Posterior cingulate gyrus (tissue), 11 donors: ENCODE measurements at places on chromosomes 11 and 22.
A peak's percentile ranks its signal among the peaks of the same experiment; 100 is the strongest.

- DNase-seq: peak; percentile 29
These were observed 58.7 kb downstream of the CHST1 start for GRCh38 chr11:45606514-45607281.

GRCh38 chr22:28017859-28018258 lies 98.8 kb upstream of the PITPNB start:
- DNase-seq: no peak

DNA sequence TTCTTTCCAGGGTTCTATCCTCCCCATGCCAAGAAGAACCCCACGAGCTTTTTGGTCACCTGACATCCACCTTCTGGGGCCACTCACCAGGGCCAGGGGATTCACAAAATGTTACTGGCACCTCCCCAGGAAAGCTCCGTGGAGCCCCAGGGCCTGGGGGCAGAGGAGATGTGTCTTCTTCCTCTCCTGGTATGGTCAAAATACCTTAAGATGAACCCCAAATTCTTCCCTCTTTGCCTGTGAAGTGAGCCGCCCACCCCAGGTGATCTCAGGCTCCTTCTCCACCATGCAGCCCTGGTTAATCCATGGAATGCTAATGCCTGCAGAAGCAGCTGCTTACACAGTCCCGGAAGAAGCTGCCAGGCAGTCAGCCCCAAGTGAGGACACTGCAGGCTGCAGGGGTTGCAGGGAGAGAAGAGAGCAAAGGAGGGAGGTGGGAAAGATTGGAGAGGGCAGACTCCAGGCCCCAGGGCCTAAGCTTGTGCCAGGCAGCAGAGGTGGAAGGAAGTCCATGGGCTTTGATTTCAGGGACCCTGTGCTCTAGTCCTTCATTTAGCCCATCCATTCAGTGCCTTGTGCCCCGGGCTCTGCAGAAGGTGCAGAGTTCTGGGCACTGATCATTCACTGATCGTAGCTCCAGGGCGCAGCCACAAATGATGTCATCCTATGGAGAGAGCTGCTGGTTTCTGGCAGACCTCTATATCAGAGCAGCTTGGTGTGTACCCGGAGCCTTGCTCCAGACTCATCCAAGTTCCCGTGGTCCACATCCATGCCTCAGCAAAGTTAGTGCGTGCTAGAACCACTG lies 127.9 kb upstream of the NECTIN1 start:
- peak; percentile 53 for DNase-seq

GRCh38 chr22:39290724-39291161 lies 28.7 kb downstream of the RPL3 start:
- no peak for DNase-seq

DNA sequence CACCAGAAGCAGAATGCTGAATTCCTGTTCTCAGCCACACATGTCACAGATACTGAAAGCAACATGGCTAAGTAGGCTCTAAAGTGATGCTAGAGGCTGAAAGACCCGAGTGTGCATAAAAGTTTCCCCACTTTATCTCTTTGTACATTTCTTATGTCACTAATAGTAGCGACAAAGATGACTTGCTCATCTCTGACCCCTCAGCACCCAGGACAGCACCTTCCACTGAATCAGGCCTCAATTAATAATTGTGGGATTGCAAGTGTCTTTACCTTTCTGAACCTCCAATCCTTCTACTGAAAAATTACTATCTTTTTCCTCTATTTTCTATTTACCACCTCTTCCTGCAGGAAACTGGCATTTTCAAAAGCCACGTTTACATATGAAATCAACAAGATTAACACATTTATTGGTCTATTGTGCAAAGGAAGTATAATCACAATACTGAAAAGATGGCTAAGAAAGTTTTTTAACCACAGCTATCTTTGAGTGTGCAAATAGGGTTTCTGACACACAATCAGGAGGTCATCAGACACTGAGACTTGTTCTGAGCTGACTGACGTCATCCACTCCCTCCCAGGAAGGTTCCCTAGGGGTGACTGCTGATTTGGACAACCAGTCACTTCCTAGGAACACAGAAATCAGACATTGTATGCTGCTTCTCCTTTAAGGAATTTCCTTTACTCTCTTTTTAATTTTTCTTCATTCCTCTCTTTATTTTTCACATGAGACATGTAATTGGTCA lies 213.9 kb upstream of the ISX start:
- DNase-seq: no peak

- DNase-seq: no peak
These were observed 15.1 kb upstream of the CYTH4 start for GRCh38 chr22:37267135-37267587.

GRCh38 chr11:107136892-107137291 lies 118.6 kb upstream of the GUCY1A2 start:
- DNase-seq: no peak

DNA sequence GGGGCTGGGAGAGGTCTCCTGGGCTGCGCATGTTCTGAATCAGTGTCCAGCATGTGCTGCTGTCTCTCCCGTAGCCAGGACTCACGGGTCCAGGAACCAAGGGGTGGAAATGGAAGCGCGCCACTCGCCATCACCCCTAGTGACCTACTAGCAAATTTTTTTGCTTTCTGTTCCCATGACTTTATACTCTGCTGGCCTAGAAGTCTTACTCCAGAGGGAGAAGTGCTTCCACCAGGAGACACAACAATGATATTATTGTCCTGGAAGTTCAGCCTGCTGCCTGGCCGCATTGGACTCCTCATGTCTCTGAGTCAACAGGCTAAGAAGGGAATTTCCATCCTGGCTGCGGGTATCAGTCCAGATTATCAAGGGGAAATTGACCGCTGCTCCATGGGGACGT lies 729.7 kb downstream of the BRD1 start:
- no peak for DNase-seq

- no peak for DNase-seq
These were observed 8.7 kb downstream of the THY1 start for GRCh38 chr11:119414321-119414720.

DNA sequence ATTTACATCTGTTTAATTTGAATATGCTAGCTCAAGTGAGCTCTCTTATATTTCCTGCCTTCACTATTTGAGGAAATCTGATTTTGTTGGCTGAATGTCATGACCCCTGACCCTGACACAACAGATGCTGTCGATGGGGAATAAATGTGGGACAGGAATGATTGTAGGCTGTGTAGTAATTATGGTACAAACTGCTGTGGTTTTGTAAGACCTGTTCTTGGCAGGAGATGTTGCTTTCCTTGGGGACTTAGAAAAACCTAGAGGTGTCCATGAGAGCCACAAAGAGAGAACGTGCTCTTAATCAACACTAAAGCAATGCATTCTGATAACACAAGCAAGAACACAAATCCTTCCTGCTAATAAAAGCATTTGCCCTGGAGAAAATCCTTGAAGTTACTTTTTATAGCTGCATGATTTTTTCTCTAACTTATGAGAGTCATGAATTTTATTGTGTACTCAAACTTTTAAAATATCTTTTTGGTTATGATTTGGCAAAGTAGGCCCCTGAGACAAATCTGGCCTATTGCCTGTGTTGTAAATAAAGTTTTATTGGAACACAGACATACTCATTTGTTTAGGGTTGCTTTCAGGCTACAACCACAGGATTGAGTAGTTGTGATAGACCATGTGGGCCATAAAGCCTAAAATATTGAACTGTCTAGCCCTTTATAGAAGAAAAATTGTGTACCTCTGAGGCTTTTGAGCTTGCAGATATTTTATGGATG lies 90.2 kb downstream of the DDX10 start:
- no peak for DNase-seq

- no peak for DNase-seq
These were observed 13.6 kb downstream of the CD3E start for GRCh38 chr11:118318124-118318523.

- no peak for DNase-seq
These were observed 5.2 kb downstream of the TSPAN32 start for GRCh38 chr11:2306877-2307500.

DNA sequence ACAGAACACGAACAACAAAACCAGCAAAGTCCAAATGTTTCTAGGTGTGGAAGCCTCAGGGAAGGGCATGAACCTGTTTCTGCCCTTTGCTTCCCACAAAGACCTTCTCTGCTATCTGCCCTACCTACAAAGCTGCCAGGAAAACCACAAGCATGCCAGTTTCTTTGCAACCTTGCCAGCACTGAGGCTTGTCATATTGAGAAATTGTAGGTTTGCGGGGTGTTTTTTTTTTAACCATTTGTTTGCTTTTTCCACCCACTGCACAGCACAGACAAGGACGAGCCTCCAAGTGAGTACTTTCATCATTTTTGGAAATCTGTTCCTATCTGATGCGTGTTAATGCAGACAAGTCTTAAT lies 12.8 kb downstream of the PARVG start:
- no peak for DNase-seq

DNA sequence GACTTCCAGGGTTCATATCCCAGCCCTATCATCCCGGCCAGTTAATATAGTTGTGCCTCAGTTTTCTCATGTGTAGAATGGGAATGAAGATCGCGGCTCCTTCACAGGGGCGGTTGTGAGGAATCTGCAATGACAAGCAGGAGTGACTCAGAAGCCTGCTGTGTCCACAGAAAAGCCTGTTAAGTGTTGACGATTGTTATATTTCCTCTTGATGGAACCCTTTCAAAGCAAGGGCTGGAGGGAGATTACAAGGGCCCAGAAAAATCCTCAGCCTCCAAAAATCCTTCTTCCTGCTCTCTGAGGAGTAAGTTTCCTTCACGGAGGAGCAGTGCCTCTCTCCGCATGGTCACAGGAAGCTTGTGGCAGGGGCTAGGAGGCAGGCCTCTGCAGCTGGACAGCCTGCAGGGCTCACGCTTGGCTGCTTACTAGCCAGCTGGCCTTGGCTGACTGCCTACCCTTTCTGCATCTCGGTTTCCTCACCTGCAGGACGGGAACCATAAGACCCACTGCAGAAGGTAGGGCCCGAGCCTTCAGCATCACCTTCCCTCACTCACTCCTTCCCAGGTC lies 63.4 kb downstream of the CACNG2 start:
- no peak for DNase-seq

DNA sequence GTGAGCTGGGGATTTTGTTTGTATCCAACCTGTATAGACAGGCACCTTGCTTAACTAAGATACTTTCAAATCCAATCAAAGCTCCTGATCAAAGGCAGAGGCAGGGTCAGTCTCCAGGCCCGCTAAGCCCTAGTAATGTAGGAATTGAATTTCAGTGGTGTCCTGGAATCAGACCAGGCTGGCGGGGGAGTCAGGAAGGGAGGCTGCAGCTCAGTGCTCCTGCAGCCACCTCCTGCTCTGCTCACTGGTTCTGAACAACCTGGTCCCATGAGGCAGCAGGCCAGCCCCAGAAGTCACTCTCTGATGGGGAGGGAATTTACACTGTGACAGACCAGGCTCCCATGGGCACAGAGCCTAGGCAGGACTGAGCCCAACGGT lies 38.5 kb upstream of the GALNT18 start:
- DNase-seq: no peak

GRCh38 chr22:23820748-23821211 lies 18.0 kb downstream of the DERL3 start:
- no peak for DNase-seq

DNA sequence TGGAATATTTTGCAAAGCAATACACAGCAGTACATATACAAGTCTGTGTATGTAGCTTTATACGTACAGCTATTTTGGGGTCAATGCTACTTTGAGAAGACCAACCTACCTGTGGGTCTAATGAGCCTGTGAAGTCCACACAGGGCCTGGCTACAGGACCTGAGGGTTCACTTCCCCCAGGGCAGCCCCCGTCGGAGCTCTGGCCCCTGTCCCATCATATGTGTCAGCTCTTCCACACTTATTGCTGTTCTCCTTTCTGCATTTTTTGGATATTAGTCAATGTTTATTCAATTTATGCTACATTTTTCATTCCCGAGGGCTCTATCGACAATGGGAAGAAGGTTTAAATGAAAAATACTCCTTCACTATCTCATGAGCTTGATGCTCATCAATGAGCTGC lies 1473.6 kb downstream of the BRD1 start:
- no peak for DNase-seq

GRCh38 chr11:61621917-61622585 lies 41.2 kb upstream of the SYT7 start:
- no peak for DNase-seq

DNA sequence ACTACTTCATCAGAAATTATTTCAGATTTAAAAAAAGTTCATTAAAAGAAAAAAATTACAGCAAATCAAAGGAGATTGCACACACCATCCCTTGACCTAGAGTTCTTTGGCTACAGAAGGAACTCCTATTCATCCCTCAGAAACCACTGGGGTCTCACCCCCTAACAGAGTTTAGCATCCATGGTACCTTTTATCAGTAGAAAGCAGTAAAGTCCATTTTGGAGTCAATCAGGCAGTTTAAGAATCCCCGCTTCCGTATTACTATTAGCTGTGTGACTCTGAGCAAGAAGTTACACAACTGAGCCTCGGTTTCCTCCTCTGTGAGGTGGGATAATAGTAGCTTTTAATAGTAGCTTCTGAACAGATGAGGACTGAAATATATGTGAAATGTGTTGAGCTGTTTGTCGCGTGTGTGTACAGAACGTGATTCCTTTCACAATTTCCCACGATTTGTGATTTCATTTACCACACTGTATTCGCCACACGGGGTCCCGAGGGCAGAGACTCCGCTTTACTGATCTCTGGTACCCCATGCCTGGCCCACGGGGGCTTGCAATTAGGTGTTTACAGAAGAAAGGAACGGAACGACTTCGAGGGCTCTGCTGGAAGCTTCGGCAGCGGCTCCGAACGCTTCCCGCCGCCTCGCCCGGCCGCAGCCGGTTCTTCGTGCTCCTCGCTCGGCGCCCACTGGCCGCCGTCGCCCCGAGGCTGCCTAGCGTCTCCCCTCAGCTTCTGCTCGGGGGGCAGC lies 72.5 kb upstream of the ZBED5 start:
- no peak for DNase-seq

GRCh38 chr11:9144828-9145227 lies 53.4 kb upstream of the SCUBE2 start:
- DNase-seq: no peak

DNA sequence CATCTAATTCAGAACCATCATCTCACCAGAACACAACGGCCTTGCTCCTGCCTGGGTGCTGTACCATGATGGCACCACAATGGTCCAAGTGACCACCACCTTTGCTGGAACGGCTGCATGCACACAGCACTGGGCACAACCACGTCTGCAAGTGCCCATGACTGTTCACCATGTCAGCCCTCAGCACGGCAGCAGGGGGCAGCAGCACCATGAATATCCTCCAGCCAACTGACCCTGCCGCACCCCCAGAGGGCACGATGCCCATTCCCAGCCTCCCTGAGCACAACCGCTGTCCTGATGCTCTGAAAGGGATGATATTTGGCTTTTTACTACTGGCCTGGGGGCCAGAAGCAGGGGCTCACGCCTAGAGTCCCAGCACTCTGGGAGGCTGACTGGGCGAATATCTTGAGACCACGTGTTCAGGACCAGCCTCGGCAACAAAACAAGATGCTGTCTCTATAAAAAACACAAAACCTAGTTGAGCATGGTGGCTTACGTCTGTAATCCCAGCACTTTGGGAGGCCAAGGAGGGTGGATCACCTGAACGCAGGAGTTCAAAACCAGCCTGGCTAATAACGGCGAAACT lies 25.7 kb downstream of the DRD4 start:
- peak; percentile 71 for DNase-seq

DNA sequence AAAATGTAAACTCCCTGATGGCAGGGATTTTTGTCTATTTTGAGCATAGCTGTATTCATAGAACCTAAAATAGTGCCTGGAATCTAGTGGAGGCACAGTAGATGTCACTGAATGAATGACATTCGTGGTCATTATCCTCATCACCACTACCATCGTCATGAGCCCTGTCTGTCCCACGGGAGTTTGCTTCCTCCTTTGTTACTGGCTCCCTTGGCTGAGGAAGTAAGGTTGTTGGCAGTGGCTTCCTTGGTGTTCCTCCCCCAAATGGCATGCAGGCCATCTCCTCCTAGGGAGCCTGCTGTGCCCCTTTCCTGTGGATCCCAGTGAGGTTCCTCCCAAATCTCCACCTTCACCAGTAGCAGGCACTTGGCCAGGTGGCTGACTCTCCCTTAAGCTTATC lies 183.0 kb downstream of the CEP164 start:
- no peak for DNase-seq

GRCh38 chr11:125190566-125190965 lies 26.0 kb downstream of the PKNOX2 start:
- no peak for DNase-seq
